ENCODE measurements at places on chromosomes 1 and 21.

- no peak for DNase-seq
Measured at GRCh38 chr1:75901371-75901770, 30.8 kb downstream of the ASB17 start.

DNA sequence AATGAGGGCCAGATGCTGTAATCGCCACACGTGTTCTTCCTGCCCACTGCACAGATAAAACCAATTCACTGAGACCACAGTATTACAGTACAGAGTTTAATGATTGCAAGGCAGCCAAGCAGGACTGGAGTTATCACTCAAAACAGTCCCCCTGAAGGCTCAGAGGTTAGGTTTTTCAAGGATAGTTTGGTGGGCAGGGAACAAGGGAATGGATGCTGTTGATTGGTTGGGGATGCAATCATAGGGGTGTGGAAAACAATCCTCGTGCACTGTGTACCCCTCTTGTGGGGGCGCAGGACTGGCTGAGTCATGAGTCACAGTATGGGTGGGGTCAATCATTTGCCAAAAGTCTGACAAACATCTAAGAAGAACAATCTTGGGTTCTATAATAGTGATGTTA, 12.4 kb upstream of the USP1 start:
- DNase-seq = no peak

GRCh38 chr1:233543338-233544255, 70.3 kb upstream of the KCNK1 start:
- no peak for DNase-seq

- DNase-seq = peak; percentile 50
Measured at GRCh38 chr1:17494114-17494729, 45.3 kb upstream of the ARHGEF10L start.

DNA sequence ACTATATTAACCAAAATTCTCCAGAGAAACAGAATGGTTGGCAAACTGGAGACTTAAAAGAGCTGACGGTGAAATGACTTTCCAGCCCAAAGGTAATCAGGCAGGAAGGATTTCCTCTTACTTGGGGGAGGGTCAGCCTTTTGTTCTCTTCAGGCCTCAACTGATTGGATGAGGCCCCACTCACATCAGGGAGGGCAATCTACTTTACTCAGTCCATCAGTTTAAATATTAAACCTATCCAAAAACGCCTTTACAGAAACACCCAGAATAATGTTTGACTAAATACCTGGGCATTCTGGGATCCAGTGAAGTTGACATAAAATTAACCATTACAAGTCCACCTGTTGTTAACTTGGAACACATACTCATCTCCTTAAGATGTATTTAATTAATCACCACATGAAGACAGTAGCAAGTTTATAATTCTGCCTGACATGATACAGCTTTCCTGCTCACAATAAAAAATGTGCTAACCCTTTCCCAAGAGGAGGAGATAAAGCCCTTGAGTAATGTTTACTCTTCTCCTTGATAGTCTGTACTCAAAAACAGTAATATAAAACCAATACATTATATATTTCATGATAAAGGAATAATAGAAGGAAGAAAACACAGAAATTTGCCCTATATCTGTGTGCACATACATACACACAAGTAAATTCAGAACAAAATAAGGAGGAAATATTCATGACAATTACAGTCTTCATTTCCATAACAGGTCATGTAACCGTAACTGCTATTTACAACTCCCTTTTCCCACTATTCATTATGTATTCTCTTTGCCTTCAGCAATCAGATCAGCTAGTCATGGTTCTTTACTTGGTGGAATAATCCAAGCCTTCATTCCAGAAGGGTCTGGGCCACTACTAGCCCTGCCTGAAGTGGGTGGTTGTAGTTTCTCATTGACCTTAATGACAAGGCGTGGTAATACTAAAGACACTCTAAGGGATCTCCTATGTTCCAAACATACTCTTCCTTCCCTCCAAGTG, 107.5 kb upstream of the RUNX1 start:
- no peak for DNase-seq

DNA sequence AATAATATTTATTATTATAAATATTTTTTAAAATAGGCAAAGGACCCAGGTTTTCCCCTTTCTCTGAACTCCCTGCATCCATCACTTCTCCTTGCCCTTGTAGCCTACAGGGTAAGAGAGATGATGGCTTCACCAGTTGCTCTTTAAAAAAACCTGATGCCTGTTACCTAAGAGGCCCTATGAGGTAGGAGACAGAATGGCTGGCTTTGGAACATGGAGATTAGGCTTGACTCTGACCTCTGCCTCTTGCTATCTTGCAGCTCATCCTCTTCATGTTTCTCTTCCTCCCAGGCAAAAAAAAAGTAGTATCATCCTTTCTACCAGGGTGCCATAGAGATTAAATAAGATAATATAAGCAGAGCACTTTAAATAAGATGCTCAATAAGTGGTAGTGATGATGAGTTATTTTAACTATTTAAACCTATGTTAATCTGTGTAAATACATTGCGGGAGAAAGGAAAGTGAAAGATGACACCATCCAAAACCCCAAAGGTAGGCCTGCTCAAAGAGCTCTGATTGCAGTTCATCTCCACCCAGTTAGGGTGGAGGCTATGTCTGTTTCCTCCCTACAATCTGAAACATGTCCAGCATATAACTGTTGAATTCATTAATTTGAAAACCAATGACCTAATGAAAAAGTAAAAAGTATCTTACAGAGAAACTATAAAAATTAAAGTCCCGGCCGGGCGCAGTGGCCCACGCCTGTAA, 51.8 kb downstream of the RGS2 start:
- DNase-seq = no peak

- no peak for DNase-seq
Measured at GRCh38 chr1:67053535-67053784, 488 bp downstream of the SLC35D1 start.

GRCh38 chr1:53088616-53089300, 26.7 kb downstream of the PODN start:
- DNase-seq = no peak

DNA sequence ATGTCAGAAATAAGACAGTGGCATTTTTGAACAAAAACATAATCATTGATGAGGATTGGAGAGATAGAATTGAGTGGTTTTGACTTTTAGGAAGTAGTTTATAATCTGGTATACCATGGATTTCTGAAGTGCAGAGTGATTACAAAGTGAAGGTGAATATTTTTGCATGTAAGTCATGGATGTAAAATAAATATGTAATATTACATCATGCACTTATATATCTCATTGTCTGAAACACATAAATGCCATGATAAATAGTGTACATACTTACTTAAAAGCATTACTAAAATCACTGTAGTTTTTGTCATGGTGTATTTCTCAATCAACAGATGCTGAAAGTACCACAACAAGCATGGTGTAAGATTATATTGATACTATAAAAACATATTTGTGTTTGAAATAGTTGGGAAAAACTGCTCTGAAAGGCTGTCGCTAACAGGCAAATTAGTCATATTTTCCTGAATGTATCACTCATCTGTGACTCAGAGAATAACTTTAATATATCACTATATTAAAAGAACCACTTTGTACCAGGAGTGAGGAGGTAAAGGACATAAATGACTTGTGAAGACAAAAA, 24.8 kb upstream of the RGS18 start:
- DNase-seq = no peak

GRCh38 chr1:242770366-242770765, 245.9 kb upstream of the PLD5 start:
- DNase-seq = no peak

Measured in dorsolateral prefrontal cortex (tissue), 122 donors.